Glomerular endothelial cell (primary cell): ENCODE measurements at places on chromosomes 6 and 20. TPM values are rescaled to one million over a fixed set of nuclear protein-coding genes. Genes with fewer than 3 reads are reported as not detected.

GRCh38 chr20:24915440-24915839 lies 33.6 kb upstream of the CST7 start:
- no peak for DNase-seq

GRCh38 chr6:81859884-81860283 lies 107.4 kb upstream of the TENT5A start:
- DNase-seq = no peak

GRCh38 chr20:45235995-45236394 lies 14.8 kb downstream of the SEMG2 start:
- DNase-seq = no peak

OPRM1 gene
- not detected in 2 replicates for total RNA-seq

GINM1 gene
- total RNA-seq = 47.3 and 49.5 TPM in 2 replicates

DNA sequence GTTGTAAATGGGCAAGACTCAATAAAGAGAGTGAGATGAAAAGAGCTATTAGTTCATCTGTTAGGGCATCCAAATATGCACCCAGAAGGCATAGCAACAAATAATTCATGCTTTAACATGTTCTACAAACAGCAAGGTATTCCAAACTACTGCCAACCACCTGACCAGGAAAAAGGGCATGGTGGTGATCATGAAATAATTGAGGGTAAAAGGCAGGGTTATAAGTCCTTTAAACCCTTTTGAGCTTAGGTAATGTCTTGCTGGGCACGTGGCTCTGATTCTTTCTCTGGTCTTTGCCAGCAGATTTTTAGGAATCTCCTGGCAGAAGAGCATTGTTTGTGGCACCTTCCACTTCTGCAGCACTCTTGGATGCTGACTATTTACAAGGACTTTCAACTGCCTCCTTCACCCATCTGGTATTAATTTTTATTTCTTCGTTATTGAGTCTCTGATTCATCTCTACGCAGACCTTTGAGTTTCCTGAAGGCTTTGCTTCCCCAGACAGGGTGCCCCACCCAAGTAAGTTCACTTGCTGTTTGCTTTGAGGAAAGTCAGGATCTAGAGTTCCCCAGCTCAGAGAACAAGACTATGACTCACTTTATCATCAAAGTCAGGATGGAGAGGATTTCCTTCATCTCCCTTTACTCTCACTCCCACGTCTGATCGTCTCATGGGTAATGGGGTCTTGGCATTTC lies 83.4 kb upstream of the NEDD9 start:
- peak; percentile 73 for DNase-seq

KIFC1 gene
- 3.9 and 21.9 TPM in 2 replicates for total RNA-seq

GRCh38 chr20:57108742-57109570 lies 157.5 kb downstream of the BMP7 start:
- DNase-seq = no peak

DNA sequence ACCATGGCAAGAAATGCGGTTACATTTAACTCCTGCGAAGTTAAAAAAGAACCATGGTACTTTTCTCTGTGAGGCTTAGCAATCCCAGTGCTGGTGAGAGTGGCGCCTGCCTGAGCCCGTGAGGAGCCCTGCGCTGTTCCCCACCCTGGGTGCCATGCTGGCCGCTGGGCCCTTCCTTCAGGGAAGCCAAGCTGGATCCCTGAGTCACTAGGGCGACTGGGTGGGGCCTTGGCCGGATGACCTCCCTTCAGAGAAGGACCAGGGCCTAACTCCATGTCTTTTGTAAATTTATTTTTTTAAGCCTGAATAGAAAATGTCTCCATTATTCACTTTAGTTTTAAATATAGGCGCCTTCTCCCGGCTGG lies 209.1 kb downstream of the ERMARD start:
- DNase-seq = no peak

CCN6 gene
- total RNA-seq = not detected in 2 replicates

ZSCAN26 gene
- total RNA-seq = 9.7 and 11.1 TPM in 2 replicates

ULBP3 gene
- 8.0 and 11.0 TPM in 2 replicates for total RNA-seq

- no peak for DNase-seq
Observed at GRCh38 chr6:147579667-147580066, 71.2 kb downstream of the SAMD5 start.

GRCh38 chr6:52360028-52360427 lies 1.9 kb upstream of the PAQR8 start:
- DNase-seq = no peak

ZBP1 gene
- total RNA-seq = not detected in 2 replicates

GRCh38 chr6:64383277-64383676 lies 747.7 kb downstream of the PHF3 start:
- no peak for DNase-seq

GRCh38 chr6:99143108-99143861 lies 195.5 kb upstream of the FBXL4 start:
- no peak for DNase-seq

DNA sequence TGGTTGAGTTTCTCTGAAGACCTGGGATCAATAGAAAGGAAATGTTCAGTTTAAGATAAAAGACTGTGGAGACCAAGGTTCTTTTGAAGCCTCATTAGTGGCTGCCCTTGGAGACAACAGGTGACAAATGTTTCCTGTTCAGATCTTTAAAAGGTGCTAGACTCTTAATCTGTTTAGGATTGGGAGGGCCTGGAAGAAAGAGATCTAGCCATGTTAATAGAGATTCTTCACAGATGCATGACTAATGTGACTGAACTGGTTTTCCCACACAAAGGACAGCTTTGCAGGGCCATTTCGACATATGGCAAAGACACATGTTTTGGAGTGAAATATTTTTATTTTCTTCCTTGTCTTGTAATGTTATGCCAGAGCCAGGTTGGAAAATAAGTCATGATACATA lies 82.2 kb downstream of the WDR27 start:
- DNase-seq = no peak

- no peak for DNase-seq
Observed at GRCh38 chr6:44072959-44073611, 54.2 kb downstream of the MRPL14 start.

PRKN gene
- total RNA-seq = 0.63 and 0.93 TPM in 2 replicates

DNA sequence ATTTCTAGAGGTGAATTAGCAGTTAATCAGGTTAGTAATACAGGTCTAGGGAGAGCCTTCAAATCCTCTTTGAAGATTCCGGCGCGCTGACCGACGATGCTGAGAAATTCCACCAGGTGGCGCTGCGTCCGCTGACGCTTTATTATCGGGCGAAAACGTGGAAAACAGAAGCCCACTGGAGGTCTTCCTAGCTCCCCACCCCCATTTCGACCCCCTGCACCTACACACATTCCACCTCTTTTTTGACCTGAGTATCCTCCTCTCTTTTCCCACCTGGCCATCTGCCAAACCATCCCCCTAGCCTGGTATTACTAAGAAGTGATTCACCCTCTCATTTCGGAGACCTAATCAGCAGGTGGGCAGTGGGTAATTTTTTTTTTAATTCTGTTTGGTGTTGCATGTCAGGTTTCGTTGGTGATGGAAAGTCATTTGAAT lies 65.4 kb upstream of the RIN2 start:
- DNase-seq = peak; percentile 27

DNA sequence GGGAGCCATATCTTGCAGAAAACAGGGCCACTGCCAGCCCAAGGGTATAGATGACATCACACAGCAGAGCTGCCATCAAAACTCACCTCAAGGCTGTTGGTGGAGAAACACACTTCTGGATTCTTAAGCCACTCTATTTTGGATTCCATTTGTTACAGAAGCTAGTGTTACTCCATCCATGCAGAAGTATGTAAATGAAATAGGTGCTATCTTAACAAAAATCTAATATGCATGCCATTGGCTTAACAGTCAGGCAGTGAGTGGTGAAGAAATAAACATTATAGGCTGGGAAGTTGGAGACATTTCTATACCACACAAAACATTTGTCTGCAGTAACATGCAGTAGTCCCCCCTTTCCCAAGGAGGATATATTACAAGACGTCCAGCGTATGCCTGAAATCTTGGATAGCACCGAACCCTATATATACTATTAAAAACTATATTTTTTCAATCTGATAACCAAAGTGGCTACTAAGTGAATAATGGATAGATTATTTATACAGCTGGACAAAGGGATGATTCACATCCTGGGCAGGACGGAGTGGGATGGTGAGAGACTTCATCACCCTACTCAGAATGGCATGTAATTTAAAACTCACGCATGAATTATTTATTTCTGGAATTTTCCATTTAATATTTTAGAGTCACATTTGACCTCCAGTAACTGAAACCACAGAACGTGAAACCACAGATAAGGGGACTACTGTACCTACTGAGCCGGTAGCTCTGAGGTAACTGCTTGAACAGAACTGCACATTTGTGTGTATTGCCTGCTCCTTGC lies 160.0 kb upstream of the PLN start:
- DNase-seq = peak; percentile 77

PLTP gene
- total RNA-seq = 24.6 and 28.1 TPM in 2 replicates

GSTA1 gene
- total RNA-seq = not detected in 2 replicates

SCAF8 gene
- 24.7 and 32.6 TPM in 2 replicates for total RNA-seq

DNA sequence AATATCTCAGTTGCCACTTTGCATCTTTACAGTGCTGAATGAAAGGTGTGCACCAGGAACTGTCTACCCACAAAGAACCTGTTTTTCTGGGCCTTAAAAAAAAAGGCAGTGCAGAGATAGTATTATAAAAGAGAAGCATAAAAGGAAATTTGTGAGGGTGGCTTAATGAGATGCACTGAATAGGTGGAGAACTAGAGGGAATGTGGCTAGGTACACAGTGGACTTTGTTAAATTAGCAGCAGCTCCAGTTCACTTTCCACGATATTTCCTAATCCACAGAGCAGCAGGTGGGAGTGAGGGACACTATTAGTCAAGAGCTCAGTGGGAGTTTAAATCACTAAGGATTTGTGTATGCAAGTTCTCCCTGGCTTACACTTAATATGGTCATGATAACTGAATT lies 38.8 kb downstream of the MAP7 start:
- no peak for DNase-seq

- DNase-seq = no peak
Observed at GRCh38 chr6:137589067-137589848, 95.1 kb upstream of the OLIG3 start.

GRCh38 chr6:166488076-166488685 lies 98.3 kb downstream of the RAMACL start:
- peak; percentile 90 for DNase-seq

DNA sequence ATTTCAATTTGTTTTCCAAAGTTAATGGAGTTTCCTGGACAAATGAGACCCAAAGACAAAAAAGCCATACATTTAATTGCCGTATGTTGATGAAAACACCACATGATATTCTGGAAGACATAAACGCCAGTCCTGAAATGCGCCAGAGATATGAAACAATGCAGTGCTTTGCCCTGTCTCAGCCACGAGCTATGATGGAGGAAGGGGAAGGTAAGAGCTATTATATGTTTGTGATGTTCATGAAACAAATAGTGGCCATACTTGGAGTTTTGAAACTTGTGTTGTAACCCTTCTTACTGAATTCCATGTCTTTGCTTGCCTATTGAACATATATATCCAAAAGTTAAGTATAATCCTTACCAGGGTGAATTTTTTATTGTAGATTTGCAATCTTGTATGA lies 125.9 kb downstream of the NCOA3 start:
- DNase-seq = no peak

DNA sequence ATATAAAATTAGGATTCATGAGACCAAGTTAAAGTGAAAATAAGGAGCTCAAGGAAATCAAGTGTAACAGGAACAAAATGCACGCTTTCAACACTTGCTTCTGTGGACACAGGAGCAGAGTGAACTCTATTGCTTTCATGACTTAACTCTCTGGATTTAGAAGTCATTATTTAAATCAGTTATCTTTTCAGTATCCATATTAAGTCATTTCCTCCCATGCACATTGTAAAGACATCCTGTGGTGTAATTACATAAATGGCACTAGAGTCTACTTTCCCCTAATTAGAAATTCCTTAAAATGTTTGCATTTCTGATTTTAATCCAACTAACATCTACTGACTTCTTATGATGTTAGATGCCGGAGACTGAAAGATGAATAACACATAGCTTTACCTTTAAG lies 88.0 kb downstream of the INSM1 start:
- DNase-seq = no peak

DNA sequence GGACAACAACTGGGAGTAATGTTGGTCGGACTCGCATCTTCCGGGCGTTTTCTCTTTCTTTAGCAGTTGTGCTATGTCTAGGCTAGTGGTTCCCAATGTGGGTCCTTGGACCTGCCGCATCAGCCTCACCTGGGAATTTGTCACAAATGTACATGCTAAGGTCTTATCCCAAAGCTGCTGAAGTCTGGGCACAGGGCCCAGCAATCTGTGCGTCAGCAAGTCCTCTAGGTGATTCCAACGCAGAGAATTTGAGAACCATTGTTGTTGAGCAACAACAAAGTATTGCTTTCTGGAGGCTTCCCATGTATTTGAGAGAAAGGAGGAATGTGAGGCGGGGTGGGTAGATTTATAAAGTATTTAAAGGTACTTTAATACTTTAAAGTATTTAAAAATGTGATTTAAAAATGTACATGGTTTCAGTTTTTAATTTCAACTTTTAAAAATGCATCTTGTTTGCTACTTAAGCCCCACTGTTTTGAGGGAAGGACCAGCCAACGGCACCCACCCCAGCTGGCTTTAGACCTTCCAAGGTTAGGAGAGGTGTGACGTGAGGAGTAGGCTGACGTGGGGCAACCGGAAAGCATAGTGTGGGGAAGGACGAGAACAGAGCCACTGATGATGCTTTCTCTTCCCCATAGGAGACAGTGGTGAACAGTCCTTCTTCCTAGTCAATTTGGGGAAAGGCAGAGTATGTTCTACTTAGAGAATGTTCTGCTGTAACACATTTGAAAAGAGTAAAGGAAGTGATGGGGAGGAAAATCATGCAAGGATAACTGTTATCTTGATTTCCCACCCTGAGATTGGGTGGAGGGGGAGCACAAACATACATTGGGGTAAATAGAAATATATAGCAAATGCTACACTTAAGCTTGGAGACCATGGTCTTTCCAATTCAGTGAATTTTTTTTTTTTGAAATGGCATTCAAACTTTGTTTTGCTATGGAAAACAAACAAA lies 4.3 kb downstream of the UST start:
- DNase-seq = no peak

NOTCH4 gene
- 66.1 and 242 TPM in 2 replicates for total RNA-seq

GABRR2 gene
- 0.18 TPM in 1 of 2 replicates, not detected in the other for total RNA-seq

DNA sequence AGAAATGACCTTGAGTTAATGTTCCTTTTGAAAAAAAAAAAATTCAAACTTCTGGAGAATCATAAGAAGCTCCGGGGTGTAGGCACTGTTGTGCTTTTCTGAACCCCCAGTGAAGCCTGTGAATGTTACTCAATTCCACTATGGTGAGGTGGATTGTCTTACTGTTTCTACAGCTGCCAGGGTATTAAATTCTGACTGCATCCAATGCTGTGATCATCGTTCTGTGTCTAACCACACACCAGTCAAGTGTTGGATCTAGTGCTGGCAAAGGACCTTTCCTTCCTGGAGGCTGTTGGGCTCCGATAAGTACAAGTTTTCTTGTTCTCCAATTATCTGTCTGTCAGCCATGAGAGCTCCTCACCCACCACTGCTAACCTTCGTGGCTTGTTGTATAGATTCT lies 162.0 kb upstream of the EPHA7 start:
- no peak for DNase-seq
